ENCODE measurements at places on chromosomes 1 and 21. TPM values are rescaled to one million over a fixed set of nuclear protein-coding genes. Genes with fewer than 3 reads are reported as not detected.

GRCh38 chr1:47024141-47024801 lies 802 bp downstream of the CYP4X1 start:
- no peak for ATAC-seq

KIAA1614 gene
- total RNA-seq, result 0.94 TPM

GRCh38 chr1:88302843-88303486 lies 381.1 kb upstream of the PKN2 start:
- ATAC-seq, result peak; percentile 54

DNA sequence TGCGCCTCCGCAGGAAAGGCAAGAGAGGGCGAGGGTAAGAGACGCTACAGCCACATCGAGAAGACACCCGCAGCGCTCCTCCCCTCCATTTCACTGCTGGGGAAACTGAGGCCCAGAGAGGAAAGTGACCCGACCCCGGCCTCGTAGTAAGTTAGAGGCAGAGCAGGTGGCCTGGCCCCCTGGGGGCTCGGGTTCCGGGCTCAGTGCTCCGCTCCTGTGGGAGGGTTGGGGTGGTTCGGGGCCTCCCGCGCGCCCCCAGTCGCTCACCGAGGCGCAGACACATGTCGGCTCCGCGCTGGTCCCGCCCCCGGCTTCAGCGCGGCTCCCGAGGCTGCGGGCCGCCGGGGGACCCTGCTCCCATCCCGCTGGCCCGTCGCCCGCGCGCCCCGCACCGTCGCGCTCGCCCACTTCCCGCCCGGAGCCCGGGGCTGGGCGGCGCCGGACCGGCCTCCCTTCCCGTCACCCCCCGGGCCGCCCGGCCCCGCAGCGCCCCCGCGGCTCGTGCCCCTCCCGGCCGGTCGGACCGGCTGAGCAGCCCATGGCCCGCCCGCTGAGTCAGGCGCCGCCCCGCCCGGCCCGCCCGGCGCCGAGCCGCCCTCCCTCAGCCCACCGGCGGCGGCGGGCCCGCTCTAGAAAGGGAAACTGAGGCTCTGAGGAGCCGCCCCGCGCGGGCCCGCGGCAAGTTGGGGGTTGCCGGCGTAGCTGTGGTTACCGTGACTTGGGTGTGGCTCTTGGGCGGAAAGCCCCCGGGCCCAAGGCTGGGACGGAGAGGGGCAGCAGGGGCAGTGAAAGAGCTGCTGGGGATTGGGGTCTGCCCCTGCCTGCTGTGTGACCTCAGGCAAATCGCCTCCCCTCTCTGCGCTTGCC lies at the start of gene TMEM54:
TMEM54 (minus strand) TSS at position 434 of the 867 bp plus-strand sequence; CDS start at position 283, 151 bp downstream.
- ATAC-seq, result peak; percentile 91

- no peak for ATAC-seq
Observed at GRCh38 chr1:203536980-203537455, 43.1 kb downstream of the OPTC start.

GRCh38 chr1:40316595-40317393 lies at the start of gene COL9A2:
Gene COL9A2, minus strand, starts transcription at chr1:40317286. Its CDS starts 89 bp downstream, at chr1:40317197.
- peak; percentile 74 for ATAC-seq

GRCh38 chr1:6130036-6130435 lies 50.1 kb downstream of the CHD5 start:
- ATAC-seq, result no peak

- ATAC-seq, result no peak
Observed at GRCh38 chr21:38830671-38831525, 25.2 kb downstream of the ETS2 start.

DNA sequence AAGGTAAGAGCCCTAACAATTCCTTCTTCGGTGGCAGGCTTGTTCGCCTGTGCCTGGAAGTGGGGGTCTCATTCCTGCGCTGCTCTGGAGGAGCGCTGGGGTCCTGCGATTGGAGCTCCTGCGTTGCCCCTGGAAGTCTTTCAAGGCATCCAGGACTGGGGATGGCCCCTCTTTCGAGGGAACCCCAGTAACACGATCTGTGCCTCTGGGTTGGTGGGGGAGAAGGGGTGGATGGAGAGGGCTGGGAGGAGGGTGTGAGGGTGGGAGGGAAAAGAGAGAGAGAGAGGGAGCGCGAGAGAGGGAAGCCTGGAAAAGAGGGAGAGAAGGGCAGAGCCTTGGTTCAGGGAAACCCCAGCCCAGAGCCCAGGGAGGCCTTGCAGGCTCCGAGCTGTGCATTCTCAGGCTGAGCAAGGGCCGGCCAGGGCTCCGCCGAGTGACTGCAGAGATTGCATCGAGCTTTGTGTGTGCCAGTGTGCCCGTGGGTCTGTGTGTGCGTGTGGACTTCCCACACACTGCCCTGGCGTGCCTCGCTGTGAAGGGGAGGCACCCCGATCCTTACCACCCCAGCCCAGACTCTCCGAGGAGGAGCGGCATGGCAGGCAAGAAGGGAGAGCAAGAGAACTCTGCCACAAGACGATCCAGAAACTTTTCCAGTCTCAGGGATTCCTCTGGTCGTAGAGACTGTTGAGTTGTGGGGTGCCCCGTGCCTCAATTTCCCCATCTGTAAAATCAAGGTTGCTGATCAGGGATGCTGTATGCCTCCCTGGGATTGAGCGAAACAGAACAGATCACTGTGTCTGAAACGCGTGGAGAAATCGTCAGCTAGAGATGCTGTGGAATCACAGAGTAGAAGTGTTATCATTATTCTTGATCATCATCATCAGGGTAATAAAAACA lies 619 bp downstream of the BCL9 start:
- peak; percentile 45 for ATAC-seq

DNA sequence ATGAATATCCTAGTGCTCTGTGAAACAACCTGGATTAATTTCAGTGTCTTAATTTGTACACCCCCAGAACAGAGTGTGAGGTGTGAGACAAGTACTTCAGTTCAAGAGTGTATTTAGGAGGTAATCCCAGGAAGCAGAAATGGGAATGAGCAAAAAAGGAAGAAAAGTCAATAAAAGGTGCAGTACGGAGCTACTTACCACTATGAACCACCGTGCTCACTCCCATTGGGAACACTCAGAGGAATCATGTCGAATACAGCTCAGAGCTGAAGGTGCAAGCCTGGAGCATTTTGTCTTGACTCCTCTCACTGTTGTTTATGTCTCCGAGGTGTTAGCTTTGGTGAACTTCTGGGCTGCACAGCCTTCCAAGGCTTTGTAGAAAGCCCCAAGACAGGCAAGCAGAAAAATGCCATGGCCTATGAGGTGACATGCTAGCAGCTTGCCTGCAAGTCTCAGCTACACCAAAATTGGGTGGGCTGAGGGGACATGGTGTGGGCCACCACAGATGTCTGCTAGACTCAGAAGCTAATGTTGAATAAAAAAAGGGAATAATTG lies 7.4 kb upstream of the SVBP start:
- no peak for ATAC-seq

DNA sequence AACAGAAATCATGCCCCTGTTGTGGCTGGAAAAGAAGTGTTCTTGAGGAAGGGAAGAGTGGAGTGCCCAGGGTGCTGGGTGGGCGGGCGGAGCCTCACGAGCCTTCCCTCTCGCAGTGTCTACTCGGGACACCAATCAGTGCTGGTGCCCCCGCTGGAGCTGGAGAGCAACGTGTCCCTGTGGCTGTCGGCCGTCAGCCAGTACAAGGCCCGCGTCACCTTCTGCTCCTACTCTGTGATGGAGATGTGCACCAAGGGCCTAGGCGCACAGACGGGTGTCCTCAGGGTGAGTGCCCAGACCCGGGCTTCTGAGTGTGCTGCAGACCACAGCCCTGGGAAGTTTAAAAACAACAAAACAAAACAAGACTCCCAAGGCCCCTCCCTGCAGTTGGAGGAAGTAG lies 47.4 kb downstream of the S100B start:
- ATAC-seq, result no peak

KIF26B gene
- 1.8 TPM for total RNA-seq

GRCh38 chr1:11645670-11646265 lies 8.5 kb downstream of the FBXO2 start:
- peak; percentile 64 for ATAC-seq

MATN1 gene
- 0.86 TPM for total RNA-seq

GRCh38 chr1:210731193-210731592 lies 402.5 kb downstream of the HHAT start:
- ATAC-seq, result no peak

CYP4A11 gene
- 0.15 TPM for total RNA-seq

S100A14 gene
- 0.92 TPM for total RNA-seq

AMY2B gene
- 24.7 TPM for total RNA-seq

DNA sequence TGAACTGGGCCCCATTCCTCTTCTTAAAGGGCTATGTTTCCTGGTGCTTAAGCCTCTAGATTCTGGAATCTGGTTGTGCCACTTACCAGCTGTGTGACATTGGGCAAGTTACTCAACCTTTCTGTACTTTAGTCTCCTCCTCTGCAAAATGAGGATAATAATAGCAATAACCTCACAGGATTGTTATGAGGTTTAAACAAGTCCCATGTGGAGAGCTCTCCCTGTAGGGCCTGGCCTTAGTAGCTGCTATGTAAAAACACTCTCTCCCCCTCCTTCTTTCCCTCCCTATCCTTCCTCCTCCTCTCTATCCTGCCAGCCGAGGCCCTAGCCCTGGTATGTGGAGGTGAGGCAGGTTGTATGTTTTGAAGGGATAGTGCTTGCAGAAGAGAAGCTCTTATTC lies 8.2 kb upstream of the PEAR1 start:
- no peak for ATAC-seq

UBL4B gene
- not detected for total RNA-seq

DDX59 gene
- total RNA-seq, result 15.0 TPM

GRCh38 chr21:16002874-16003466 lies 273.2 kb downstream of the USP25 start:
- no peak for ATAC-seq

GRCh38 chr1:204868340-204868700 lies 2.3 kb upstream of the NFASC start:
- ATAC-seq, result no peak

- ATAC-seq, result no peak
Observed at GRCh38 chr21:33205476-33205875, 24.3 kb upstream of the IFNAR2 start.

- ATAC-seq, result peak; percentile 42
Observed at GRCh38 chr1:40404670-40405462, 31.3 kb downstream of the SMAP2 start.

- no peak for ATAC-seq
Observed at GRCh38 chr21:35025206-35026152, 23.6 kb downstream of the RUNX1 start.

ZNF644 gene
- 89.2 TPM for total RNA-seq

ARHGEF10L gene
- total RNA-seq, result 11.0 TPM

DNA sequence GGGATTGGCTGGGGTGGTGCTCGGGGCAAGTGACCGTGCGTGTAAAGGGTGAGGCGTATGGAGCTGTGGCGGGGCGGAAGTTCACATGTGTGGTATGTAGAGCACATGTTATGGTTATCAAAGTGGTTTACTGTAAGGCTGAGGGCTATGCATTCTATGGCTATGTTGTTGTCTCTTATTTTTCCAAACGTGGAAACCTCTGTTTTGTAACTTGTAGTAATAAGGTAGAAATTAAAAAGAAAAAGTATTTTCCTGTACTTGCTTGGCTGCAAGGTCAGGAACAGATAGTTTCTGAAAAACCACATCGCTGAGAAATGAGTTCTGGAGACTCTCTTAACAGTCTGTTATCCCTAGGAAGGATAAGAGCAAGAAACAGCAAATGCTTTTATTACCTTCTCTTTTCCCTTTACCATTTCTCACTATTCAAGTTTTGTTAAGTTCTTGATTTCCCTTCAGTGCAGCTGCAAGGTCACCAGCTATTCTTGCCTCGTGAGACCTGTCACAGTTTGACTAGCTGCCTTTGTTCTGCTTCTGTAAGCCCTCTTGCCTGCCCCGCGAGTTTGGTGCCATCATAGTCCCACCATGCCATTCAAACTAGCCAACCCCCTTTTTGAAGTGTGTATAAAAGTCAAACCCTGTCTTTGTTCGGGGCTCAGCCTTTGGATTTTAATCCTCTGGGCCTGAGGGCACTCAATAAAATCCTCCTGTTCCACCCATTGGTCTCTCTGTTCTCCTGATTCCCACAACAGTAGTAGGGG lies 9.5 kb downstream of the RNU1-2 start:
- peak; percentile 78 for ATAC-seq

PLA2G2C gene
- total RNA-seq, result 0.53 TPM

DNA sequence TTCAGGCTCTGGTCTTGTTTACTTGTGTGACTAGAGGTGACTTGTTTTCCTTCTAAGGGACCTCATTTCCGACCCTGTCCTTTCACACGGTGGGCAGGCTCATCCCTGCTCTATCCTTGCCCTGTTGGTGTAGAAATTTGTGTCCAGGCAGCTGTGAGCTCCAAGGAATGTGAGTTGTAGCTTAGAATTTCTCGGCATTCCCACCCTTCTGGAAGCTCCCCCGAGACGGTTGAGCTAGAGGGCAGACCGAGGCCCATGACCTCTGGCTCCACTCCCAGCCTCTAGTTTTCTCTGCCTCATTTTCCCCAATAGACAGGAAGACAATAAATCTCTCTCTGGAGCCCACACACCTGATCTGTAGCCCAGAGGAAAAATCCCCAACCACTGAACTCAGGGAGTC lies 100.9 kb downstream of the NAV1 start:
- ATAC-seq, result no peak

DNA sequence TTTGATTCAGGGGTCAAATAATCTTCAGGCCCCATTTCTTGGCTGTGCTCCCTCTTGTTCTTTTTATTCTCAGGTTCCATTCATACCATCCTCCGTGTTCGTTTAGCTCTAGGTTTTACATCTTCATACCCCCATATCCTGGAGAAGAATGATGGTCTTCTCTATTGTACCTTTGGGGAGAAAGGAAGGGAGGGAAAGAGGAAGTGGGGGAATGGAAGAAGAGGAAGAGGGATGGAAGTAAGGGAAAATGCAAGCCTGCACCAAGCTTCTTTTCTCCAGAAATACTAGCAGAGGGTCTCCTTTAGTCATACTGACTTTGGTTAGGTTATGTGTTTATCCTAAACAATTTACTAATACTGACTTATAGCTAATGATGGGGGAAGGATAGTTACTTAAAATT lies 52.4 kb downstream of the FNBP1L start:
- ATAC-seq, result no peak

NAV1 gene
- total RNA-seq, result 29.0 TPM

ADGRL2 gene
- 75.4 TPM for total RNA-seq

DNA sequence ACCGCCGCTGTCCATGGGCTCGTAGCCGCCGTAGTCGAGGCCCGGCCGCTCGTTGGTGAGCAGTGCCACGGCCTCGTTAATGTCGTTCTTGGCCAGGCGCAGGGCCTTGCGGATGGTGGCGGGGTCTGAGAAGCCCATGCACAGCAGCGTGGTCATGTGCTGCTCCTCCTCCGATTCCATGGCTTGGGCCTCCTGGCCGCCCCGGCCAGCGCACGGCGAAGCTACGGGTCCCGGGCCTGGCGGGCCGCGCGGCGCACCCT lies 300 bp downstream of the USP24 start:
- peak; percentile 61 for ATAC-seq

SUSD4 gene
- total RNA-seq, result 6.2 TPM

DNA sequence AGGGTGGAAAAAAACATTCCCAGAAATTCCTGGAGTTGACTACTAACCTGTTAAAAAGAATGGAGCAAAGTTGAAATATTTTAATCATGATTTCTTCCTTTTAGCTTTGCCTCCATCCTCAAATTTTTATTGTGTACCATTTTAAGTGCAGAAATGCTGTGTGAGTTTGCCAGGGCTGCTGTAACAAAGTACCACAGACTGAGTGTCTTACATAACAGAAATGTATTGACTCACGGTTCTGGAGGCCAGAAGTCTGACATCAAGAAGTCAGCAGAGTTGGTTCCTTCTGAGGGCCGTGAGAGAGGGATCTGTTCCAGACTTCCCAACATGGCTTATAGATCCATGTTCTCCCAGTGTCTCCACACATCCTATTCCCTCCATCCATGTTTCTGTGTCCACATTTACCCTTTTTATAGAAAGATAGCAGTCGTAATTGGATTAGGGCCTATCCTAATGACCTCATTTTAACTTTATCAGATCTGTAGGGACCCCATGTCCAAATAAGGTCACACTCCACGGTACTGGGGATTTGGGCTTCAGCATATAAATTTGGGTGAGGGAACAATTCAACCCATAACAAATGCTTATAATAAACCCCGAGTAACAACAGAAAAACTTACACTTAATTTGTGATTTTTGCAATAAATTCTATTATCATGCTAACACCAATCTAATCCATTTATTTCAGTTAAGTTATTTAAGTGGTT lies 12.7 kb downstream of the SNX7 start:
- no peak for ATAC-seq

Measured in motor neuron (in vitro differentiated cells).